Astrocyte (in vitro differentiated cells and primary cell): ENCODE measurements at places on chromosomes 5 and 9. TPM values are rescaled to one million over a fixed set of nuclear protein-coding genes. Genes with fewer than 3 reads are reported as not detected.

LCN15 gene
- total RNA-seq: not detected in 2 replicates

OR2V1 gene
- not detected in 2 replicates for total RNA-seq

CARTPT gene
- total RNA-seq: not detected in 2 replicates

SPATA6L gene
- 2.8 and 3.6 TPM in 2 replicates for total RNA-seq

LIFR gene
- total RNA-seq: 16.0 and 20.3 TPM in 2 replicates

ANXA2R gene
- 0.50 and 0.77 TPM in 2 replicates for total RNA-seq

HSPB3 gene
- total RNA-seq: not detected in 2 replicates

GRCh38 chr9:76784881-76785280 lies 20.6 kb downstream of the PCA3 start:
- H3K36me3 ChIP-seq: no peaks in the 10 kb centered on the region
- DNase-seq: no peak
- H3K27me3 ChIP-seq: no peaks in the 10 kb centered on the region
- no peaks in the 10 kb centered on the region for H3K4me1 ChIP-seq

GRCh38 chr9:29285818-29286217 lies 1712.5 kb upstream of the C9orf72 start:
- H3K4me1 ChIP-seq: no peaks in the 10 kb centered on the region
- DNase-seq: no peak
- H3K4me3 ChIP-seq: no peak overlapping the region
- no peak overlapping the region for H3K27ac ChIP-seq

DNA sequence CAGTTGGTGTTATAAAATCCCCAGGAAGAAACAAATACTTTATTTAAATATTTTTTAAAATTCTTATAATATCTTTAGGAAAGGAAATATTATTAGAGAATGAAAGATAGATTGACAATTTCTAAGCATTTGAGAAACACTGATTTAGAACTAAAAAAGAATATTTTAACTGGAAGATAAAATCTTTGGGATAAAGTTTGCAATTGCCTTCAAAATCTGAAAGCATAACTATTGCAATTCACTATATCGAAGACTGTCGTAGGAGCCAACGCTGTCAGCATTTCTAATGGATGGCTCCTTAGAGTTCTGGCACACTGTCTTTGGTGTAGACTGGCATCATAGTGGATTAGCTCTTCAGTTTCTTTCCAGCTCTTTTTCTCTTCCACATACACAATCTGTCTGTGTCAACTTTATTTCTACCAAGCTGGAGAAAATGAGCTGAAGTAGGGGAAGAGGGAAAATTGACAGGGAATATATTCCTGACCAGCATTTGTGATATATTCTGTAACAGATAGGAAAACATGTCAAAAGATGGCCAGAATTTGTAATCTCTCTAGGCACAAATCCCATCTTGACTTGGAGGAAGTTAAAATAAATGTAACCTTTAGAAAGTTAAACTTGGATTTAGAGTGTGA lies 1561.4 kb downstream of the MAT2B start:
- H3K4me1 ChIP-seq: no peaks in the 10 kb centered on the region
- no peak overlapping the region for H3K4me3 ChIP-seq
- H3K27me3 ChIP-seq: no peaks in the 10 kb centered on the region
- DNase-seq: no peak
- no peaks in the 10 kb centered on the region for H3K36me3 ChIP-seq

DNA sequence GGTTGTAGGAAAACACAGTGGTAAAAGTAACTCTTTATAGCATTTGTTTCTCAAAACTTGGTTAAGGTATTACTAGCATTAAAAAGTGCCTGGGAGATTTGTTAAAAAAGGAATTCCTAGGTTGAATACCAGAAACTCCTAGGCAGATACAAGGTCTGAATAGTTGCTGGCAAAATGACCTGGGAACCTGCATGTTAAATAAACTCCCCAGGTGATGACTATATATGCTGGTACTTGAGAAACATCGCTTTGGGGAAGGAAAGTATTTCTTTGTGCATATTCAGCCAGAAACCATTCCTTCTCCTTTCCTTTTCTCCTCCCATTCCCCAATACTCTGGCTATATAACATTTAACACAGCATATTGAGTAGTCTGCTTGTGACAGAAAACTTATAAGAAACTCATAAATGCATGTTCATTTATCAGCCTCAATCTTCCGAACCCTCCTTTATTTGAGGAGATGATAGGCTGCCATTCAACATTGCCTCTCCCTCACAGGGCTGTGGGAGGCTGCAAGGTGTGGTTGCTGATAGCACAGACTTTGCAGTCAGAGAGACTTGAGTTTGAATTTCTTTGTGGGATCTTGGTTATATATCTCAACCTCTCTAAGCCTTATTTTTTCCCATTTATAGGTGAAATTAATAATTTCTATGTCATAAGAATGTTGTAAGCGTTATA lies 28.7 kb downstream of the PCSK1 start:
- no peak overlapping the region for H3K27ac ChIP-seq
- H3K4me1 ChIP-seq: peaks cover 15% of the 10 kb centered on the region
- no peak for DNase-seq
- H3K4me3 ChIP-seq: no peak overlapping the region

GRCh38 chr9:135563039-135563476 lies 1.5 kb downstream of the PAEP start:
- DNase-seq: no peak
- no peak overlapping the region for H3K4me3 ChIP-seq
- no peaks in the 10 kb centered on the region for H3K36me3 ChIP-seq

DNA sequence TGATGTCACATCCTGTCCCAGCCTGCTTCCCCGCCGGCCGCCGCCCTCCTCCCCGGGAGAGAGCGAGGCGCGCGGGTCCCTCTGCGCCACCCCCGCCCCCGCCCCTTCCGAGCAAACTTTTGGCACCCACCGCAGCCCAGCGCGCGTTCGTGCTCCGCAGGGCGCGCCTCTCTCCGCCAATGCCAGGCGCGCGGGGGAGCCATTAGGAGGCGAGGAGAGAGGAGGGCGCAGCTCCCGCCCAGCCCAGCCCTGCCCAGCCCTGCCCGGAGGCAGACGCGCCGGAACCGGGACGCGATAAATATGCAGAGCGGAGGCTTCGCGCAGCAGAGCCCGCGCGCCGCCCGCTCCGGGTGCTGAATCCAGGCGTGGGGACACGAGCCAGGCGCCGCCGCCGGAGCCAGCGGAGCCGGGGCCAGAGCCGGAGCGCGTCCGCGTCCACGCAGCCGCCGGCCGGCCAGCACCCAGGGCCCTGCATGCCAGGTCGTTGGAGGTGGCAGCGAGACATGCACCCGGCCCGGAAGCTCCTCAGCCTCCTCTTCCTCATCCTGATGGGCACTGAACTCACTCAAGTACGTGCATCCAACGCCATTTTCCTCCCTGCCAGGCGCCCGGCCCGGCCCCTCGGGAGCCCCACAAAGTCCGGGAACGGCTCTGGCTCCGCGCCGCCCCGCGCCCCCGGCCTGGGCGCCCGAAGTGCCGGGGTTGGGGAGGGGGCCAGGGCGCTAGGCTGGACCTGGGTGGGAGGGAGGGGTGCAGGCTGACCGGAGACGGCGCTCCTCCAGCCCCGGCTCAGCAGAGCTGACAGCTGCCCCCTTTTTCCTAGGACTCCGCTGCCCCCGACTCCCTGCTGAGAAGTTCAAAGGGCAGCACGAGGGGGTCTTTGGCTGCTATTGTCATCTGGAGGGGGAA lies 12.0 kb upstream of the OLFM1 start:
- no peak overlapping the region for H3K4me3 ChIP-seq
- H3K36me3 ChIP-seq: no peaks in the 10 kb centered on the region
- no peak for DNase-seq
- peaks cover 6% of the 10 kb centered on the region for H3K27me3 ChIP-seq

GRCh38 chr5:98320343-98320742 lies 453.1 kb upstream of the RGMB start:
- H3K36me3 ChIP-seq: no peaks in the 10 kb centered on the region
- no peaks in the 10 kb centered on the region for H3K4me1 ChIP-seq
- H3K27me3 ChIP-seq: no peaks in the 10 kb centered on the region

DNA sequence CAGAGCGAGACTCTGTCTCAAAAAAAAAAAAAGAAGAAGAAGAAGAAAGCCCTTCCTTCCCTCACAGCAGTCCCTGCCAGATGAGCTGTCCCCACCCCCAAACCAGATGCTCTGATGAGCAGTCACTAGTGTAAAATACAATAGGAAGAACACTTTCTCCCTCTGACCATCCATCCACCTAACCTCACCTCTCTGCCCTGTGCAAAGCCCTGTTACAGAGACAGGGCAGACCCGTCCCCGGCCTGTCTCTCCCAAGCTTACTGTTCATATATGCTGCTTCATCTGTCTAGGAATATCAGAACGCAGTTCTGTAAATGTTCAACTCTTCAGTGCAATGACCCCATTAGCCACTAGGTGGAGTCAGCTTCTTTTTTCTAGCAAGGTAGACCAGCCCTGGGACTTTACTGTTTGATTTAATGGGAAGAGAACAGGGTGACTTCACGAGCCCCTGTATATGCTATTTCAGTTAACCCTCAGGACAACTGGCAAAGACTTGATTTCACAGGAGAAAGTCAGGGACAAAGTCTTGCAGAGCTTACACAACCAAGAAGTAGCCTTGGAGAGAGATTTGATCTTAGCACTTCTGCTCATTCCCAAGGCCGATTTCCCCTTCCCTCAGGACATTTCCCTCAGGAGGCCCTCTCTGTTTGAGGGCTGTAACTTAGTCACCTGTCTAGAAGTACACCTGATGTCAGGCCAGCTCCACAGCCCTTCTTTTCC lies 14.9 kb upstream of the FGFR4 start:
- peak overlapping the region; percentile 6 for H3K4me3 ChIP-seq
- H3K4me1 ChIP-seq: no peaks in the 10 kb centered on the region
- peak; percentile 52 for DNase-seq
- no peak overlapping the region for H3K27ac ChIP-seq

DNA sequence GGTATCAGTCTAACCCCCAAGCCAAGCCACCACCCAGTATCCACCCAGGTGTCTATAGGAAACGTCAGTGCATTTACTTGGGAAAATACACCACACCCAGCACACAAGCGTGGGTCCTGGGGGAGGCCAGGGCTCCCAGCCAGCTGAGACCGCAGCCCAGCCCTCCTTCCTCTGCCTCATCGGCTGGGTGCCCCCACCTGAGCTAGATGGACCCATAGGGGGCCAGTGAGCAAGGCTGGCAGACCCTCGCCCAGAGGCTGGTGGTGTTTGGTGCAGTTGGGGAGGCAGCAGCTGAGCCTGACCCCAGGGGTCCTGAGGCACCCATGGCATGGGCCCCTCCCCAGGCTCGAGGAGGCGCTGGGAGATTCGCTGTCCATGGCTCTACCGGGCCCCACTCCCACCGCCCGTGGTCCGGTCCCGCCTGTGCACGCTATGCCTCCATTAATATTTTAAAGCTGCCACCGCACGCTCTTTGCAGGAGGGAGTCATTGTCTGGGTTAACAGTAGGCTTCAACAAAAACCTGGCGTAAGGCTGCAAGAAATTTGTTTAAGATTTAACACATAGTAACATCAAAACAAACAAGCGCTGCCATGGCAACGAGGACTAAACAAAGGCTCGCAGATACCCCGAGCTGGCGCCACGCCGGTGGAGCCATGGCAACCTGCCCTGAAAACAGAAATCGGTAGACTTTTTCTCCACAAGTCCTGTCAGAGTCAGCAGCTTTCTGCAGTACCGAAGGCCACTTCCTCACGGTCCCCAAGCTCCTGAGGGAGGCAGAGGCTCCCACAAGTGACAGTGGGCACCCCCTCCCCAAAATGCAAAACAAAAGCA lies 20.6 kb downstream of the TPPP start:
- peak overlapping the region; percentile 26 for H3K27ac ChIP-seq
- peak overlapping the region; percentile 15 for H3K4me3 ChIP-seq

DNA sequence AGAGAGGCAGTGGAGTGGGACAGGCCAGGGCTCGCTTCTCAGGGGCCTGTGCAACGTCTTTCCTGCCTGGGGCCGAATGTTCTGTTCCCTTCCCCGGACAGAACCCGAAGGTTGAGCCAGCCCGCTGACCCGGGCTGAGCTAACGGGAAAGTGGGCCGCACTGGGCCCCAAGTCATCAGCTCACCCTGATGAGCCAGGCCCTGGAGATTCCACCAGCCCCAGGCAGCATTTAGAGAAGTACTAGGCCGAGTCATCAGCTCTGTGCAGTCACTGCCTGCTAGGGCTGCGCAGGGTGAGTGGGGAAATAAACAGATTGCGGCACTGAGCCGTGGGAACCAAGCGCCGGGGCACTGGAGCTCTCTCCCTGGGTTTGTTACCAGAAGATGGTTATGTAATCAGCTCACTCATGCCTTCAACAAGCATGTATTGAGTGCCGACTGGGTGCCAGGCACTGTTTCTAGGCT lies 29.1 kb upstream of the DUSP1 start:
- H3K4me3 ChIP-seq: no peak overlapping the region
- no peaks in the 10 kb centered on the region for H3K36me3 ChIP-seq
- H3K4me1 ChIP-seq: peaks cover 61% of the 10 kb centered on the region
- no peaks in the 10 kb centered on the region for H3K27me3 ChIP-seq
- H3K27ac ChIP-seq: peak overlapping the region; percentile 86

GRCh38 chr9:16720386-16720785 lies 150.1 kb downstream of the BNC2 start:
- peak; percentile 33 for DNase-seq
- H3K27ac ChIP-seq: peak overlapping the region; percentile 20
- peaks cover 16% of the 10 kb centered on the region for H3K4me1 ChIP-seq
- no peak overlapping the region for H3K4me3 ChIP-seq

DNA sequence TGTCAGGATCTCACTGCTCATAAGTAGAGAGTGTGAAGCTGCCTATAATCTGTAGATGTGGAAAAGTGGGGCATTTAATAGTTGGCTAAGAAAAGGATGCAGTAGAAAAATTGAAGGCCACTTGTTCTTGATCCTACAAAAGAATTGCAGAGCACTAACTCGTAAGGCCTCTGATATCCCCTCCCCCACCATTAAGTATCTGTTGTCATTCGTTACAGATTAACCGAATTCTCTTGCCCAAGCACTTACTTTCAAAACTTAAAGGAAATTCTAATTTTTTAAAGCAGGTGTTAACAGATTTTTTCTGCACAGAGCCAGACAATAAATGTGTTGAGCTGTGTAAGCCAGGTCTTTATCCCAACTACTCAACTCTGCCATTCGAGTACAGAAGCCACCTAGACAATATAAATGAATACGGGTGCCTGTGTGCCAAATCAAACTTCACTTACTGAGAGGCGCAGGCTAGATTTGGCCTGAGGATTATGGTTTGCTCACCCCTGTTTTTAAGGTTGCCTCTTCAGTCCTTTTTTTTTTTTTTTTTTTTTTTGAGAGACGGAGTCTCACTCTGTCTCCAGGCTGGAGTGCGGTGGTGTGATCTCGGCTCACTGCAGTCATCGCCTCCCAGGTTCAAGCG lies 234.8 kb downstream of the RFK start:
- H3K27me3 ChIP-seq: no peaks in the 10 kb centered on the region
- H3K36me3 ChIP-seq: no peaks in the 10 kb centered on the region
- DNase-seq: no peak
- H3K4me1 ChIP-seq: peaks cover 10% of the 10 kb centered on the region
- no peak overlapping the region for H3K4me3 ChIP-seq
- H3K27ac ChIP-seq: no peak overlapping the region
